ENCODE measurements at places on chromosomes 3 and 15. TPM values are rescaled to one million over a fixed set of nuclear protein-coding genes. Genes with fewer than 3 reads are reported as not detected.

GRCh38 chr3:73228437-73228836 lies 167.0 kb downstream of the EBLN2 start:
- no peak for DNase-seq

FBXW12 gene
- total RNA-seq: not detected

- no peak for DNase-seq
Observed at GRCh38 chr15:33211176-33211808, 16.8 kb upstream of the FMN1 start.

ADGRG7 gene
- total RNA-seq: not detected

IQCH gene
- 0.45 TPM for total RNA-seq

GRCh38 chr3:99709686-99710085 lies 71.3 kb downstream of the COL8A1 start:
- DNase-seq: no peak

APH1B gene
- 25.0 TPM for total RNA-seq

SAMD7 gene
- total RNA-seq: not detected

DNA sequence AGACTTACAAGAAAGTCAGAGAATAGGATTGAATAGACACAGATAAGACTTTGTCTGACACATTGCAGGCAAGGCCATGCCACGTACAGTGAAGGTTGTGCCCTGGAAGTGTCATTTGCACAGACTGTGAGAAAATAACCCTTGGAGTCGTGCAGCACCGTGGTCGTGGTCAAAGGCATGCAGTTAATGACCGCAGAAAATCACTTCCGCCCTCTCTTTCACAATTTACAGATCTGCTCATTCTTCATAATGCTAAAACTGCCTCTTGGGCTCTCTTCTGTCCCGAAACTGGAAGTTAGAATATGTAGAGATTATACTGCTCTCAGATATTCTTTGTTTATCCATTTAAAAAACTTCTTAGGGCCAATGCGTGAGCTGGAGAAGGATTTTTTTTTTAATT lies 73.2 kb upstream of the CTXND1 start:
- DNase-seq: no peak

CFAP20DC gene
- total RNA-seq: not detected

- DNase-seq: no peak
Observed at GRCh38 chr15:75694241-75695182, 18.1 kb downstream of the CSPG4 start.

DNA sequence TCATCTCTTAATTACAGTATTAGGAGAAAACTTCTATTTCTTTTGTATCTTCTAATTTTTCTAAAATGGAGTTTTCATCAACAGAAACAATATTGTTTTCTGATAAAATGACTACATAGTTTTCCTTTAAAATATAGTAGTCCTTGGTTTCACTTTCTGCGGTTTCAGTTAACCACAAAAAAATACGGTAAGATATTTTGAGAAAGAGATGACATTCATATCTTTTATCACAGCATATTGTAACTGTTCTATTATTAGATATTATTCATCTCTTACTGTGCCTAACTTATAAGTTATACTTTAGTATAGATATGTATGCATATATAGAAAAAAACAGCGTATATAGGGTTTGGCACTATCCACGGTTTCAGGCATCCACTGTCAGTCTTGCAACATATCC lies 2.3 kb downstream of the B4GALT4 start:
- DNase-seq: no peak

DUOXA1 gene
- total RNA-seq: 1.8 TPM

OIP5 gene
- not detected for total RNA-seq

CLCN2 gene
- 3.8 TPM for total RNA-seq

DNA sequence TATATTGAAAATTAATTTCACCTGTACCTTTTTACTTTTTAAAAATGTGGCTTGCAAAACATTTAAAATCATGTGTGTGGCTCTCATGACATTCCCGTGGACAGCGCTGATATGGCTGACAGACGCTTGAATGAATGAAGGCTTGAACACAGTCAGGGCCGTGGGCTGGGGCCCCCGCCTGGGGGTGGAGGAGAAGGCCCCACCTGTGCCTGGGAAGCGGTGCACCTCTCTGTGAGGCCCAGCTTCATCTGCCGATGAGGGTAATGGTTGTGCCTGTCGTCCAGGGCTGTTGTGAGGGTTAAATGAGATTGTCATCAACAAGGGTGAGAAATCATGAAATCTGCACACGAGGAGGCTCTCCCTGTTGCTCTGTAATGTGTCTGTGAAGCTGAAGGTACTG lies 85.9 kb upstream of the PRR23E start:
- no peak for DNase-seq

DNA sequence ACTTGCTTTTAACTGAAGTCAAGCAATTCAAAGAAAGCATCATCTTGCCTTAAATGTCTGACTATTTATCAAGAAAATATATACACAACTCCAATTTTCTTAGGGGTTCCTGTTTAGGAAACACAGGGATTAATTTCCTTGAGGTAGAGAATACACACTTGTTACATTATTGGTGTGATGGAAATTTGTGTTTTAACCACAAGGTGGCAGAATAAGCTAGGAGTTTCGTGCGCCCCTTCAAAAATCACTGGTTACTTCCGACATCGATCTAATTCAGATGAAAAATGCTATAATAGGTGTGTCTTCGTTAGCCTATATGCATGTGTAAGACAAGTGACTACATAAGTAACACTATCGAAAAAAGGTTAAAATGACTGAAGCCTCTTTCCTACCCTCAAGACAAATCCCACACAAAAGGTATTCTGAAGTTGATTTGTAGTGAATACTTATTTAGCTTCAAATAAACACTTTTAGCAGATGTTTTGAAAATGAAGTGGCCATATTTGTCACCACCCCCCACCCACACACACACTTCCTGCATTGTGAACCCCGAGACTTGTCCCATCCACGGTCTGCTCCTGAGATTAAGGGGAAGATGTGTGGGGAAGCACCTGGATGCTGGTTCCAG lies 246.5 kb downstream of the ROBO1 start:
- no peak for DNase-seq

DNA sequence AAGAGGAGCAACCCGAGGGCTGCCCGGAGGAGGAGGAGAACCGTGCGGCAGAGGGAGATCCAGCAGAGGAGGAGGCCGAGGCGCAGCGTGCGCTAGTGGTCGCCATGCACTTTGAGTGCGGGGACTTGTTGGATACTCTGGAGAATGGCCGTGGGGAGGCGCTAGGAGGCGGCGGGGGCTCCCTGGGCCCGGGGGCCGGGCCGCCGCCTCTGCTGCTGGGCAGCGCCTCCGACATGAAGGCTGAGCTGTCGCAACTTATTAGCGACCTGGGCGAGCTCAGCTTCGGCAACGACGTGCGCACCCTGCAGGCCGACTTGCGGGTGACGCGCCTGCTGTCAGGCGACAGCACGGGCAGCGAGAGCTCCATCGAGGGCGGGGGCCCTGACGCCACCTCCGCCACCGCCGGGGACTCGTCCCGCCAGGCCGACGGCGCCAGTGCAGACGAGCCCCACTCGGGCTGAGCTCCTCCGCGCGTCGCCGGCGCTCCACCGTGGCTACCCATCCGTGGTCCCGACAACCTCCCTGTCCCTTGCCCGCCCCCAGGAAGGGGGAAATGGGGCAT lies 2.0 kb downstream of the FAM43A start:
- DNase-seq: peak; percentile 92

RPL29 gene
- total RNA-seq: 948 TPM

DNA sequence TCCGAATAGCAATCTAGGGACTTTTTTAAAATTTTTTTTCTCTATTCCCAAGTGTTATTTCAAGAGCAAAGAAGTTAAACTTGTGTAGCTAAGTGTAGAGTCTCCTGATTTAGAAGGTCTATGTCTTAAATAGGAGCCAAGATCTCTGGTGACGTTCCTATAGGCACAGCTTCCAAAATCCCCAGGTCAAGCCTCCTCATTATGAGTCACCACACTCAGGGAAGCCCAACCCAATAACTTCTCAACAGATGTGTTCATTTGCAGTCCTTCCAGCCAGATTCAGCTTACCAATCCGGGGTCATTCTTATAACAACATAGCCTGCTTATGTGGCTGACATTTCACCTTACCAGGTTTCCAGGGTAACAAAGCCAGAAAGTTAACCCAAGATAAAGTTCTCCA lies 270.3 kb downstream of the IL5RA start:
- DNase-seq: no peak

SCN11A gene
- 0.32 TPM for total RNA-seq

DNA sequence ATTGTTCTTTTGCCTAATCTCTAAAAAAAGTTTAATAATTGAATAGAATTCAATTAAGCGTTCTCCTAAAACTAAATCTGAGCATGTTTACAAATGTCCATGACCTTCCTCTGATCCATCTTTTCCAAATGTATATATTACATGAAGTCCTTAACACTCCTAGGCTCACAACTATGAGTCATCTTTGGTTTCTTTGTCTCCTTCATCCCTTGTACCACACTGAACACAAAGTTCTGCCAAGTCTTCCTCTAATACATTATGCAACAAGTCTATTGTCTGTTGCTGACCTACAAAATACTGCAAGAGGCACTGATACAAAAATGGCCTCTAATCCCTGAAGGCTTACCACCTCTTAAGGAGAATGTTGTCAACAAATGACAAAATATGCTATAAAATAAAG lies 550.2 kb downstream of the PYDC2 start:
- no peak for DNase-seq

KIF23 gene
- 1.2 TPM for total RNA-seq

DNA sequence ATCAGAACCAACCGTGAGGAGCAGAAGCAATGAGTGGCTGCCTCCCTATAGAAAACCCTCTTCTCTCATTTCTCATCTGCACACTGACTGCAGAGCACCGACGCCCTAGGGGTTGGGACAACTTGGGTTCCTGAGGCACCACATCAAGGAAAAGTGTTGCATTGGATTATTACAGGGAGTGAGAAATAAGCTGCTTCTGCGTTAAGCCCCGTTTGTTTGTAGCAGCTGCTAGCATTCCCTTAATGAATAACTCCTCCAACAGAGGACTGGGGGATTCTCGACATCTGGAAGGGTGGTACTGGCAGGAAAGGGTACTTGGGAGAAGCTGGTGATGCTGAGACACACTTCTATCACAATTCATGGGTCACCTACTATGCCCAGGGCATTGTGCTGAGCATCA lies 25.3 kb upstream of the AGBL1 start:
- DNase-seq: no peak

PRKAR2A gene
- 72.1 TPM for total RNA-seq

- no peak for DNase-seq
Observed at GRCh38 chr3:122982216-122983185, 45.1 kb downstream of the SEMA5B start.

GRCh38 chr15:90586948-90587347 lies 57.2 kb downstream of the CRTC3 start:
- DNase-seq: no peak

DNA sequence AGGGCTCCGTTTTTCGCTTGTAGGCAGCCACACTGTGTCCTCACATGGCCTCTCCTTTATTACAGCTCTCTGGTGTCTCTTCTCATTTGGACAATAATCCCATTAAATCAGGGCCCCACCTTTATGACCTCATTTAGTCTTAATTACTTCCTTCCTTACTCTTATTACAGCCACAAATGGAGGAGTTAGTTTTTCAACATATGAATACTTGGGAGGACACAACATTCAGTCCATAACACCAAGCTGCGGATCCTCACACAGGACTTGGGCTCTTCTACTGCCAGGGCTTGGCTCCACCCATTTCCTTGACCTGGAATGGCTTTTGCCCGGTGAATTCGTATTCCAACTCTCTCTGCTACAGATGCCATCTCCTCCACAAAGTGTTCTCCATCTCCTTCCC lies 74.3 kb upstream of the SLC7A14 start:
- DNase-seq: no peak

DNA sequence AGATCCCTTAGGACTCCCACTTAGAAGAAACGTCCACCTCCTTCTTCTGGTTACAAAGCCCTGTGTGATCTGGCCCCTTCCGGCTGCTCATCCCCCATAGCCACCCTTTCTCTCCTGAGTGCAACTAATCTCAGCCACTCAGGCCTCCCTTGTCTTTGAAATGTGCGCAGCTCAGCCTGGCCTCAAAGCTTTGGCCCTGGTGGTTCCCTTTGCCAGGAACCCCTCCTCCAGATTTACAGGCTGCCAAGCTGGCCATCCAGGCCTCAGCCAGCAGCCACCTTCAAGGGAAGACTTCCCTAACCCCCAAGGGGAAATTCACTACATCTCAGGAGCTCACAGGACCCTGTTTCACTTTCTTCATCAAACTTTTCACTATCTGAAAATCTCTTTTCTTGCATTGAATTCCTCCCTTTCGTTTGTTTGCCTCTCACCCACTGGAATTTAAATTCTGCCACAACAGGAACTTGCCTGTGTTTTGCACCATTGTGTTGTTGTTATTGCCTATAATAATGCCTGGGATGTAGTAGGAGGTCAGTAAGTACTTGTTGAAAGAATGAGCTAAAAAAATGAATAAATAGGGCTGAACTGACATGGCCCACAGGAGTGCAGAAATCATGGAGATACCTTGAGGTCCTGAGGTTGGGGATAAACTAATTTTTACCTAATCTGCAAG lies 109.5 kb upstream of the PFN2 start:
- DNase-seq: no peak

DNA sequence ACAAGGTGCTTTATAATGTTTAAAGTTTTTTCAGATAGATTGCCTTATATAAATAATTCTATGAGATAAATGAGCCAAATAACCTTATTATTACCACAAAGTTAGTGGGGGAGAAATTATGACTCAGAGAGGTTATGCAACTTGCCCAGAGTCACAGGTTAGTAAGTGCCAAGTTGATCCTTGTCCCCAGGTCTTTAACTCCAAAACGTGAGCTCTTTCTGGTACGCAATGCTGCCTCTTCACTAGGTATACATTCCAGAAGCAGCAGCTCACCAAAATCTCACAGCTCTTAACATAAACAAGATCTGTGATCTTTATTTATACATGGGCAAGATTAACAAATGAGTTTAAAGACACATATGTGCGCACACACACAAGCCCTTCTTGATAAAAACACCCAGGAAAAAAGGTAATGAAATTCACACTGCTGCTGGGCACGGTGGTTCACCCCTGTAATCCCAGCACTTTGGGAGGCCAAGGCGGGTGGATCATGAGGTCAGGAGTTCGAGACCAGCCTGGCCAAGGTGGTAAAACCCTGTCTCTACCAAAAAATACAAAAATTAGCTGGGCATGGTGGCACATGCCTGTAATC lies 59.8 kb upstream of the NR2F2 start:
- DNase-seq: no peak

RYR3 gene
- total RNA-seq: 0.48 TPM

FRMD4B gene
- 30.5 TPM for total RNA-seq

KCNH8 gene
- total RNA-seq: not detected

- no peak for DNase-seq
Observed at GRCh38 chr3:4052706-4053105, 250.5 kb upstream of the SETMAR start.

DNA sequence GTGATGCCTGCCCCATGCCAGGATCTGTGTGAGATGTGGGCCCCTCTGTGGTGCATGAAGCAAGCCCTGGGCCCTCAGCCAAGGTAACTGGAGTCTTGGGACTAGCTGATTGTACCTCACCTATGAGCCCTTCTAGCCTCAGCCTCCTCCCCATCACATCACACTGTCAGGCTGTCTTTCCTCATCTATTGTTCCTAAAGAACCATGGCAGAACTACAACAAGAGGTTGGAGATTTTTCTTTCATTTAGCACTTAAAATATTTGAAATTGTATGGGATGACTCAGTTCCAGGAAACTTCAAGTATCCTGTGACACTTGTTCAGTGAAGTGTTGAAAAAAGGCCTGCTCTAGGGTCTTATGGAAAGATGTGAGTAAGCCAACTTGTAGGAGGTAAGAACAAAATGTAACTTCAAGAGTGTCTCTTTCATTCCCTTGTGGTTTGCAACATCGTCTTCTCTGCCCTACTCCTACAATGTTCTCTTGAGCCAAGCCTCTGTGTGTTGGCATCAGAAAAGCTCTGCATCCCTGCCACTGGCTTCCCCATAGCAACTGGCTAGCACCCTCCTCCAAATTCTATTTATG lies 58.7 kb upstream of the TIPARP start:
- DNase-seq: no peak

Data from mesenteric fat pad (tissue), 1 donor.